Stimulated activated CD4-positive, alpha-beta T cell treated with anti-CD3 and anti-CD28 coated beads, Interleukin-1b, Interleukin-23, amount 100 ng/mL, for 1 hour (primary cell): ENCODE measurements at places on chromosomes 1 and 21.

DNA sequence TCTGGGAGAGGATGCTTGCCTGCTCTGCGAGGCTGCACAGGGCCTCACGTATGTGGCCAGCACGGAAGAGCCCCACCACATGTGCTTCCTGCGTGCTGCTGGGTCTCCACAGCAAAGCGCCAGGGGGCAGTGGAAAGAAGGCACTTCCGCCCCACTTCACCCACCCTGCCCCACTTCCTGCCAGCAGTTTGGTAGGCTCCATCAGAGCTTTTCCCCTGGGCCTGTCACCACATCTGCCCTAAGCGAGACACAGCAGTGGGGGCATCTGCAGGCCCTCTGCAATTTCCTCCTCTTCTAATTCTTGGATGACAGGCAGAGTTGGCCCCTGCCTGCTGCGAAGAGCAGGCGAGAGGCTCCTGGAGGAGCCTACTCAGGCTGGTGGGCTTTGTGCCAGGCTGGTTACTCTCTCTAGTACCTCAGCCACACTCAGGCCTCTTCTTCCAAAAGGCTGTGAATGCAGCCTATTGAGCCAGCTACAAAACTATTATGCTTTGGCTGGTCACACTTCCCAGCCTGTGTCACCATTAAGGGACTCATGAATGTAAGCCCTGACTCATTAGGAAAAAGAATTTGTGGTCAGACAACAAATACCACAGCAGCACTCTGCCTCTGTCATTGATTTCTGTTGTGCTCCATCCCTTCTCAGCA lies 25.0 kb downstream of the CD244 start:
- peak; percentile 64 for DNase-seq

GRCh38 chr1:211928993-211929637 lies 98.6 kb upstream of the LPGAT1 start:
- DNase-seq = no peak

- no peak for DNase-seq
Measured at GRCh38 chr1:204468206-204468605, 26.4 kb downstream of the PIK3C2B start.

- no peak for DNase-seq
Measured at GRCh38 chr1:57348921-57349320, 74.9 kb downstream of the DAB1 start.

DNA sequence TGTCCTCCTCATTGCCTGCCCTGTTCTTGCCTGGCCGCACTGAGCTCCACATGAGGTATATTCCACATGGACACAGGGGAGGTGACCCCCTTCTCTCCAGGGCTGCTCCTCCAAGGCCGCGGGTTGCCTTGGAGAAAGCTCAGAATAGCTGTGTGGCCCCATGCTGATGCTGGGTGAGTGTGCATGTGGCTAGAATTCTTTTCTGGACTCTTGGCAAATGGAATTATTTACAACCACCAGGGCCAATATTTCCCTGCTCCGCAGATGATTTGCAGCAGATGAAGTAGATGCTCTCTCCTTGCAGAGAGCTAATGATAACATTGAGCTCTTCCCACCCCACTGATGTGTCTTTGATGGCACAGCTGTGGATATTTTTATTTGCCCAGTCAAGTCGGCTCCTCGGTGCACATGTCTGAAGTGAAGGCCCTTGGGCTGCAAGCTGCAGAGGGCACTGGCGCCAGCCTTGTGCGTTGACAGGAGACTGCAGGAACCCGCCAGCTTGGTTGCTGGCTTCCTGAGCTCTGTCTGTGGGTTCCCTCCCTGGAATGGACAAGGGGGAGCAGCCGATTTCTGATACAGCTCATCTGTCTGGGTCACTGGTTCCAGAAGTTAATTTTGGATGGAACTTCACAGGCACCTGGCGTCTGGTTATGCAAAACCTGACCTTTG lies 404.7 kb upstream of the VAMP3 start:
- no peak for DNase-seq

GRCh38 chr1:234709473-234710228 lies 99.7 kb upstream of the IRF2BP2 start:
- no peak for DNase-seq

GRCh38 chr1:152658649-152659048 lies 4.5 kb upstream of the LCE2D start:
- DNase-seq = no peak

GRCh38 chr1:211557894-211558625 lies 20.9 kb downstream of the SLC30A1 start:
- DNase-seq = no peak

- no peak for DNase-seq
Measured at GRCh38 chr1:198287916-198288315, 131.1 kb downstream of the NEK7 start.

GRCh38 chr1:94029130-94029993 lies 91.6 kb downstream of the ABCA4 start:
- DNase-seq = no peak

GRCh38 chr1:2400576-2400909 lies 8.9 kb downstream of the RER1 start:
- no peak for DNase-seq

DNA sequence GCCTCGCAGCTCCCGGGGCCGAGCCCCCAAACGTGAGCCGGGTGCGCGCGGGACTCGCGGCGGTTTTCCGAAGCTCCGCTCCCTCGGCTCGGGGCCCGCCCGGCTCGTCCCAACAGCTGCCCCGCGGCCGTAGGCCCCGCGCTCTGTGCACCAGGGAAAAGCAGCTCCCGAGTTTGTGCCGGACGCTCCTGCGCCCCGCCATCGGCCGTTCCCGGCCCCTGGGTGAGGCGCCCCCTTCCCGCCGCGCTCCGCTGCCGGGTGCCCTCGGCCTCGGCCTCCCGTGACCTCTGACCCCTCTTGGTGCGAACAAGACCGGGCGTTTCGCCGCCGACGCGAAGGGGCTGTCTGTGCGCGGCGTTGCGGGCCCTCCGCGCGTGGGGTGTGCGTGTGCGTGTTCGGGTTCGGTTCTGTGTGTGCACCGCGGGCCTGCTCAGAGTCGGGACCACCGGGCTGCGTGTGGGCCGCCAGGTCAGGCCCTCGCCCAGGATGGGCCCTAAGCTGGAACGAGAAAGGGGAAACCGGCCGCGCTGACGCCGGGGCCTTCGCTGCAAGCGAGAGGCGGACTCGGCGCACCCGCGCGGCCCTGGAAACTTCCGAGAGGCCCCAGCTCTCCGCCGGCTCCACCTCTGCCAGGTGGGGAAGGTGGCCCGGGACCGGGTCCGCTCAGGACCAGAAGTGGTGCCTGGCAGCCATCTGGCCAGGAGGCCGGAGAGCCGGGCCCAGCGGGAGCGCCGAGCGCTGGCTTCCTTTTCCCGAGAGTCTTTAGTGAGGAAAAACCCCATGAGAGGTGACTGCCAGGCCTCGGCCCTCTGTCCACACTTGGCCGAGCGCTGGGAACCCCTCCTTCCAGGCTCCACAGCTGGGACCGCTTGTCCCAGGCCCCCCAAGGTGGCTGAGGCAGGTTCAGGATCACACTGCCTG lies 1.9 kb downstream of the PRDM16 start:
- DNase-seq = no peak

DNA sequence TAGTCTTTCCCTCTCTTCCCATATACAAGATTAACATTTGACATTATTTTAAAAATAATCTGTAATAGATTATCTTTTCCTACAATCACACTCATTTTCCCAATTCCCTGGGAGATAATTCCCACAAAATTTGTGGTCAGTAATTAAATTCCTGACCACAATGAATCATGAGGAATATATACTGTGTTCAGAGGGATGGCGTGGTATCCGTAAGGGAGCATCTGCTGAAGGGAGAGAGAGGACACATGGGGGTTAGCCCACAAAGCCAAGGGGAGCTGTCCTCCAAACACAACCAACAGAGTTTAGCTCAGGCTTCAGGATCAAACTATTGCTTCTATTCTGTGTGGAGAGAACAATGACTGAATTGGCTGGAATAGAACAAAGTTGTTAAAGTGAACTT lies 57.1 kb upstream of the PPP2R5A start:
- DNase-seq = no peak

- no peak for DNase-seq
Measured at GRCh38 chr1:70353601-70354331, 756 bp downstream of the ANKRD13C start.

- DNase-seq = no peak
Measured at GRCh38 chr1:65206836-65207235, 58.8 kb downstream of the AK4 start.

DNA sequence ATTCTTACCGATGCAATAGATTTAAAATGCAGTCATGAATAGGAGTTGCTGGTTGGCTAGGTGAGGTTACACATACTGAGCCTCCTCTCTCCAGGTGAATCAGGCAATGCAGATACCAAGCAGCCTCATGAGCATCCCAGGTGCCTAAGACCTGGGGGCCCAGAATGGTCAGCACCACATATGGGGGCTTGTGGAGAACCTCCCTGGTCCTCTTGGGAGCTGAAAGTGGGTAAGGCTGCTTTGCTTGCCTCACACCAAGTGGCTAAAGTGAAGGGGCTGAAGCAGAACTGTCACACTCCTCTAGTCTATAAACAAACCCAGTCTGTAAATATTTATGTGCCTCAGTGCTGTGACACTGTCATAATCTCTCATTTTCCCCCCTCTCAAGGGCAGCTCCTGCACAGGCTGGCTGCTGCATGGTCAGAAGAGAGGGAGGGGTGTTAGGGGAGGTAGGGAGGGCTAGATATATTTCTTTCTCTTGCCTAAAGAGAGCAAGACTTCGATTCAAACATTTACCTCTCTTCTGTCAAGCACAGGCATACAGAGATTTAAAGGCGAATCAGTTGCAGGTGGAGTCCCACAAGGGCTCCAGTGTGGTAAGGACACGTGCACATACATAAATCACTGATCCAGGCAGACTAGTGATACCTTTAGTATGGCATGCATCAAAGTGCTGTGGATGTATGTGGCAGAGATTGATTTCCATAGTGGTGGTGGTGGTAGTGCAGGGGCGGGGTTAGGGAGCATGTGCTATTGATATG lies 157.9 kb upstream of the TNR start:
- no peak for DNase-seq

DNA sequence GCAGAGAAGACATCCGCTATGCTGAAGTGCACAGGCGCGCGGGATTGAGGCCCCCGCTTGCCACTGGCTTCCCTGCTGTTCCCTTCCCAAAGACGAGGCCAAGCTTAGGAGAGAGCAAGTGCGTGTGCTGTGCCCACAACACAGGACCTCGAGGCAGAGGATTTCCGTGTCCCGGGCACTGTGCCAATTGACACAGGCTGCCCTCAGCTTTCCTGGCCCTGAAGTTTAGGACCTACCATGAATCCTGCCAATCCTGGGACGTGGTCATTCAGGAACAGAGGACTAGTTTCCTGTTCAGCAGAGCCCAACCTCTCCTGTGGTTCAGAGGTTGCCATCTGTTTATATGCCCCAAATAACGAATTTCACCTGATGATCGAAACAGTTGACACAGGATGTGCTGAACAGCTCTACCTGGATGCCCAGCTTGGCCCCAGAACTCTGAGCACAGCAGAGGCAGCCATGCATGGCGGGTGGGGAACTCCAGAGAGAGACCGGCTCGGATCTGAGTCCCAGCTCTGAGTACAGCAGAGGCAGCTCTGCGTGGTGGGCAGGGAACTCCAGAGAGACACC lies 22.0 kb downstream of the SLC37A1 start:
- DNase-seq = no peak

DNA sequence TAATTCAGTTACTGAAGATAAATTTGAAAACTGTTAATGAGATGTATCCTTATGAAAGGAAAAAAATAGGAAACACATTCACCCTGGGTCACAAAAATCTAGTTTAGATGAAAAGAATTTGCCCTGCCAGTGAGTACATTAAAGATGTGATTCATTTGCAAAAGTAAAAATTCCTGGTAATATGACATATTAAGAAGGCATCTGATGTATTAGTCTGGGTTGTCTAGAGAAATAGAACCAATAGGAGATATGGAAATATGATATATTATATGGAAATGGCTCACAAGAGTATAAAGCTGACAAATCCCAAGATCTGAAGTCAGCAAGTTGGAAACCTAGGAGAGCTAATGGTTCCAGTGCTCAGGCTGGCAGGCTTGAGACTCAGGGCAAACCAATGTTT lies 153.8 kb downstream of the MRPL39 start:
- DNase-seq = no peak

GRCh38 chr1:21594935-21595897 lies 73.9 kb downstream of the RAP1GAP start:
- DNase-seq = peak; percentile 17

DNA sequence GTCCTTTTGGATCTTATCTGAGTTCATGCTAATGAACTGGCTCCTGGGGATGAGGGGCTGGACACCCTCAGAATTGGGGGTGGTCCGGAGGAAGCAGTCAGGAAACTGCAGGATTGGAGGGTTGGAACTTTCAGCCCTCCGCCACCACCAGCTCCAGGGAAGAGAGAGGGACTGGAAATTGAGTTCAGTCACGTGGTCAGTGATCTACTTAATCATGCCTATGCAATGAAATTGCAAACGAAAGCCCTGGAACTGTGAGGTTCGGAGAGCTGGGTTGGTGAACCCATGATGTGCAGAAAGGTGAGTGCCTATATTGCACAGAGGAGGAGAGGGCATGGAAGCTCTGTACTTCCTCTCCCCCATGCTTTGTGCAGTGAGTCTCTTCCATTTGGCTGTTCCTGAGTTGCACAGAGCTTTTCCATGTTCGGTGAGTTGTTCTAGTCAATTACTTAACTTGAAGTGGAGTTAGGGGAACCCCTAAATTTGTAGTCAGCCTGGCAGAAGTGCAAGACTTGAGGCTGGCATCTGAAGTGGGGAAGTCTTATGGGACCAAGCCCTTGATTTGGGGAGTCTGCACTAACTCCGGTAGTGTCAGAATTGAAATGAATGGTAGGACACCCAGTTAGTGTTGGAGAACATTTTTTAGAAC lies 16.7 kb downstream of the ITSN1 start:
- no peak for DNase-seq

DNA sequence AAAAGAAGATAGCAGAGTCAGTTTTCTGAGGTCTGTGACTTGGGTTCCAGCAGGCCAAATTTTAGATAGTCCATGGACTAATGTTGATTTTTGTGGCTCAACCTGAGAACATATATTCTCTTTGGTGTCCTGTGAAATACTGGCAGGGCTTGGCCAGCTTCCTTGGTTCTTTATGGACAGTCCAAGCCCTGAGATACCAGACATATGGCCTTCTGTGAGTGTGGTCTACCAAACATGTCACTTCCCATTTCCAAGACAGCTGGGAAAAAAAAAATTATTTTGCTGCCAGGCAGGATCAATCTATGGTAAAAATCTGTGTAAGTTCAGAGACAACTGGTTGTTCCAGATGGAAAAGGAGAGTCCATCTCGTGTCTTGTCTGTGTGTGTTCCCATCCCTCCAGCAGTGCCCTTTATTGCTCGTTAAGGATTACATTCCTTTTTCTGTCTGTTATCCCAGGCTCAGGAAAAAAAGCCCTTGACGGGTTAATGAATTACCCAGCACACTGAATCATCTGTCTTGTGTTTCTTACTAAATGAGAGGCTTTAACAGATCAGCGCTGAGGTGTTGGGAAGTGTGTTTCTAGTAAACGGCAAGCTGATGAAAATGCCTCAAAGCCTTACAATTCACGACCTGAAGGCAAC lies 33.4 kb upstream of the XPR1 start:
- no peak for DNase-seq
